Activated T-cell treated with anti-CD3 and anti-CD28 coated beads for 1 hour (primary cell): ENCODE measurements at places on chromosomes 3 and 15.
A peak's percentile ranks its signal among the peaks of the same experiment; 100 is the strongest.

GRCh38 chr15:39321977-39322376 is 258.9 kb upstream of the THBS1 start:
- DNase-seq = no peak

DNA sequence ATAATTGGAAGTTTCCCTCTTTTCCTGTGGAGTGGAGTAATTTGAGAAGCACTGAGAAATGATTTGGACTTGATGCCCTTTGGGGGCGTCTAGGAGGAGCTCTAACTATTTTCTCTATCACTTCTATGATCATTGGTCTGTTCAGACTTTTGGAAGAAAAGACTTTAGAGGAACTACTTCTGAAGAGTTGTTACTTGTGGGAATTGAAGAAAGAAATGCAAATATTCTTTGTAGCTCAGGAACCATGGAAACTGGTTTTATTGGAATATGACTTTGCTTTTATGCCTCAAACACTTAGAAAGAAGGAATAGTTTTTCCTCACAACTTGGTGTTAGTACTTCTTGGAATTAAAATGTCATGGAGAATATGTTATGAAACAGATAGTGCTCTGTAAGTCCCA is 122.0 kb upstream of the ALDH1A3 start:
- no peak for DNase-seq

DNA sequence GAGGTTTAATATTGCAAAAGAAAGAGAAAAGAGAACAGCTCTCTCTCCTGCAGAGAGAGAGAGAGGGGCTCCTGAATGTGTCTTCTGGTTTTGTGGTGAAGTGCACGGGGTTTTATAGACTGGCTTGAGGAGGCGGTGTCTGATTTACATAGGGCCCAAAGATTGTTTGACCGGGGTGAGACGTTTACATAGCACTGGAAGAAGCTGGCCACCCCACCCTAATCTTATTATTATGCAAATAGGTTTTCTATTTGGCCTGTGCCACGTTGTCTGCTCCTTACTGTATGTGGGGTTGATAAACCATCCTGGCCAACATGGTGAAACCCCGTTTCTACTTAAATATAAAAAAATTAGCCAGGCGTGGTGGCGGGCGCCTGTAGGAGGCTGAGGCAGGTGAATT is 268.6 kb downstream of the SV2B start:
- no peak for DNase-seq

DNA sequence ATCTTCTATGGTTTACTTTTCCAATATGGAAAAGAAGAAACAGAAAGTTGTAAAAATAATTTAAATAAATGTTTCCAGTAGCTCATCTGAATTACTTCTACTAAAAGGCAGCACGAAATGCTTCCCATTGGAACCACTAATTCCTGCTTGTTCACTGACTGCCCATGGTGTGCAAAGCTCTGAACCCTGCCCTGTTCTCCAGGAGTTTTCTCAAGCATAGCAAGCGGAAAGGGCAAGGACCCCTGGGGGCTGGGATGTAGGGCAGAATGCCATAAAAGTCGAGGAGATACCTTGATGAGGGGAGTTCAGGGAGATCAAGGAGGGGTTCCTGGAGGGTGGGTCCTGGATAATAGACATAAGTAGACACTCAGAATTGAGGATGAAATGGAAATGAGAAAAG is 35.3 kb upstream of the BNC1 start:
- DNase-seq = no peak

DNA sequence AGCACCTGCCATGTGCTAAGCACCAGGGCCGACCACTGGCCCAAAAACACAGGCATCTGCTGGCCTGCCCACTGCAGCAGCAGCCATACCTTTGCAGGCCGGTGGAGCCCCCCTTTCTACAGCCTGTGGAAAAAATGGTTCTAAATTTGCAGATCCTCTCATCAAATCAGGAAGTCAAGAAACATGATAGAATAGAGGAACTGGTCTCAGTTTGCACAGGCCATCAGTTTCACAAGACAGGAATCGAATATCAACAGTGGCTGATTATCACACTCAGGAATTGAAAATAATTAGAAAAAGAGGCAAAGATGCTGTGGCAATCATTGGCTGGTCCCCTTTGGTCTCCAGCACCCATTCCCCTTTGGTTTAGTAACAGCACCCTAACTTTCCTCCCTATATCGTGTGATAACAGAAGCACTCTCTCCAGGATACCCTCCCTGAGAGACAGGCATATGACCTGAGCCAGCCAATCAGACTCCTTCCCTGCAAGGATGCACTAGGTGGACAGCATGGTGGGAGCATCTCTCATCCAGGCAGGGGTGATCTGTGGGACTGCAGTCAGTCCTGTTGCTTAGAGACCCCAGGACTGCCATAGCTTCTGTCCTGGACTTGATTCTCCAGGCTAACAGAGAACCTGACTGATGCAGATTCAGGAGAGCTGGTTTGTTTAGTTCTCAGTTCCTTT is 3.5 kb upstream of the PAK6 start:
- DNase-seq = no peak

GRCh38 chr15:60086681-60087429 is 82.7 kb downstream of the FOXB1 start:
- DNase-seq = no peak

GRCh38 chr3:39542588-39542988 is 75.1 kb downstream of the MOBP start:
- no peak for DNase-seq

- DNase-seq = no peak
Measured at GRCh38 chr3:171168086-171168485, 141.6 kb upstream of the SLC2A2 start.

DNA sequence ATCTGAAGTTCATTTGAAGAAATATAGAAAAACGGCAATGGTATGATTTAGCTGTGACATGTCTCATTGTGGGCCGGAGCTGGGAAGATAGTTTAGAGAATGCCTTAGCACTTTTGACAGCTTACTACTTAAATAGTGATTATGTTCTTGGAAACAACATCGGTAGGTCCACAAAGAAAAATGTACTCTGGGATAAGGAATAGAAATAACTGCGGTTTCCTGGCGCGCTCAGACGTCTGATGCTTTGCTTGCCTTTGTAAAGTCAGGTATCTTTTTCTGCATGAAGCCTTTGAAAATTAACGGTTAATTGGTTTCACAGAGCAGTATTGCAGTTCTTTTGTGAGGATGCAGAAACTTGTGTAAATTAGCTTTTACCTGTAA is 1.4 kb downstream of the USP3 start:
- no peak for DNase-seq

GRCh38 chr3:129552287-129553050 is 9.5 kb downstream of the H1-8 start:
- no peak for DNase-seq

GRCh38 chr3:127043041-127043641 is 60.2 kb downstream of the PLXNA1 start:
- DNase-seq = no peak

DNA sequence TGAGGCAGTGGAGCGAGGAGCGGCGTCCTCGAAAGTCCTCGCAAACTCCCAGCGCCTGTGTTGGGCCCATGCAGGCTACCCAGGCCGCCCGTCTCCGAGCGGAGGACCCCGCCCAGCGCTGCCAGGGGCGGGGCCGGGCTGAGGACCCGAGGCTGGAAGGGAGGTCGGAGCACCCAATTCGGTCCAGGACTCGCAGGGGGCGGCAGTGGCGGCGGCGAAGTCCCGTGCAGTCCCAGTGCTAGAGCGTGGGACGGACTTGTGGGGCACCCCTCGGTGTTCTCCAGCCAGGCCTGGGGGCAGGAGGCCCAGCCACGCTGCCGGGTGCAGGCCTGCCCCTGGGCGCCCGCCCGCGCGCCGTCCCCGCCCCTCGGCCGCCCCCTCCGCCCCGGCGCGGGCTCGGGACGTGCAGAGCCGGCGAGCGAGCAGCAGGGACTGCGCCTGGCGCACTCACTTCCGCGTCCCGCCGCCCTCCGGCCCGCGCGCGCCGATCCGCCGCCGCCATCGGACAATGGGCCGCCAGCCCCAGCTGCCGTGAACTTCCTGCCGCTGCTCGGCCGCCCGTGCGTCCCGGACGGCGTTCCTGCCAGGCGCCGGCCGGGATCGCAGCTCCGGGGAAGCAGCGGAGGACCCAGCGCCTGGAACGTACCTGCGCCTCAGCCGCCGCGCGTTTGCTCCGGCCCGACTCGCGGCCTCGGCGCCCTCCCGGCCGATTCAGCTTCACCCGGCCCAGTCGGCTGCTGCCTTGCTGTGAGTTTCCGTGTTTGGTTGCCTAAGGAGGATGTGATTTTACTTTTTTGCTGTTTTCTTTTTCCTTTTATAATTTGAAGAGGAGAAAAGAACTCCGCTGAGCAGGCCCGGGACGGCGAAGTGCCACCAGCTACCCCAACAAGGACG is 596 bp upstream of the LIMD1 start:
- peak; percentile 47 for DNase-seq
